ENCODE measurements at places on chromosomes 4 and X. TPM values are rescaled to one million over a fixed set of nuclear protein-coding genes. Genes with fewer than 3 reads are reported as not detected.

FGG gene
- not detected for total RNA-seq

HSD17B13 gene
- total RNA-seq = 1.1 TPM

SMIM31 gene
- total RNA-seq = not detected

GBA3 gene
- total RNA-seq = not detected

CCDC120 gene
- total RNA-seq = 7.6 TPM

MTMR8 gene
- total RNA-seq = 4.3 TPM

ZFP92 gene
- 0.99 TPM for total RNA-seq

VEGFC gene
- 20.2 TPM for total RNA-seq

GRIA3 gene
- 12.4 TPM for total RNA-seq

MTTP gene
- total RNA-seq = 0.48 TPM

SHROOM3 gene
- total RNA-seq = 173 TPM

IQCM gene
- total RNA-seq = not detected

DGAT2L6 gene
- total RNA-seq = not detected

SCD5 gene
- 11.5 TPM for total RNA-seq

AMBN gene
- total RNA-seq = not detected

SPARCL1 gene
- 1,343 TPM for total RNA-seq

RTL9 gene
- 0.26 TPM for total RNA-seq

RHOXF2B gene
- not detected for total RNA-seq

OTUD6A gene
- not detected for total RNA-seq

KLF3 gene
- 66.8 TPM for total RNA-seq

PRKG2 gene
- total RNA-seq = 0.24 TPM

FAM50A gene
- total RNA-seq = 57.1 TPM

JADE1 gene
- 32.8 TPM for total RNA-seq

NLGN3 gene
- 1.5 TPM for total RNA-seq

NIPAL1 gene
- 0.81 TPM for total RNA-seq

EFHC2 gene
- total RNA-seq = 0.81 TPM

TBC1D8B gene
- total RNA-seq = 12.8 TPM

ADH1B gene
- total RNA-seq = 502 TPM

MND1 gene
- total RNA-seq = 1.3 TPM

CXCL8 gene
- 12.1 TPM for total RNA-seq

ADGRG2 gene
- total RNA-seq = 1.7 TPM

PCYT1B gene
- total RNA-seq = 0.96 TPM

PPARGC1A gene
- total RNA-seq = 2.6 TPM

WFS1 gene
- 63.8 TPM for total RNA-seq

TRIM60 gene
- not detected for total RNA-seq

HSFX4 gene
- not detected for total RNA-seq

MAGEC2 gene
- not detected for total RNA-seq

NAT8L gene
- total RNA-seq = 0.33 TPM

ARHGAP36 gene
- not detected for total RNA-seq

UGT2B15 gene
- not detected for total RNA-seq

VBP1 gene
- 24.6 TPM for total RNA-seq

DOK7 gene
- 9.1 TPM for total RNA-seq

BGN gene
- 2,306 TPM for total RNA-seq

SORCS2 gene
- 8.4 TPM for total RNA-seq

BEND4 gene
- total RNA-seq = 0.03 TPM

C4orf36 gene
- 1.2 TPM for total RNA-seq

TMSB15B gene
- total RNA-seq = 7.6 TPM

ARHGAP10 gene
- 57.3 TPM for total RNA-seq

TCEAL6 gene
- total RNA-seq = not detected

SPACA5 gene
- not detected for total RNA-seq

DGKK gene
- not detected for total RNA-seq

RBMXL3 gene
- total RNA-seq = not detected

EXOC1L gene
- not detected for total RNA-seq

RFC1 gene
- 58.3 TPM for total RNA-seq

INPP4B gene
- total RNA-seq = 36.8 TPM

CENPVL1 gene
- total RNA-seq = not detected

FREM3 gene
- total RNA-seq = 0.36 TPM

TMEM271 gene
- not detected for total RNA-seq
